Left kidney (tissue), 8 donors: ENCODE measurements at places on chromosomes 6 and 20. TPM values are rescaled to one million over a fixed set of nuclear protein-coding genes. Genes with fewer than 3 reads are reported as not detected.

The BRD2 gene
- polyA plus RNA-seq: 357 TPM

DNA sequence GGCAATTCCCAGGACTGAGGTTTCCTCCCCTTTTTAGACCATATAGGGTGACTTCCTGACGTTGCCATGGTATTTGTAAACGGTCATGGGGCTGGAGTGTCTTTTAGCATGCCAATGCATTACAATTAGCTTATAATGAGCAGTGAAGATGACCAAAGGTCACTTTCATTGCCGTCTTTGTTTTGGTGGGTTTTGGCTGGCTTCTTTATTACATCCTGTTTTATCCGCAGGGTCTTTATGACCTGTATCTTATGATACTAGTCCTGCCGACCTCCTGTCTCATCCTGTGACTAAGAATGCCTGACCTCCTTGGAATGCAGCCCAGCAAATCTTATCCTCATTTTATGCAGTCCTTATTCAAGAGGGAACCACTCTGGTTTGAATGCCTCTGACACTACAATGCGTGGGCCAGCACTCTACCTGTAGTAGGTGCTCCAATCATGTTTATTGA lies 190.1 kb downstream of the KCNQ5 start:
- DNase-seq: no peak

- no peak for DNase-seq
Observed at GRCh38 chr6:4380881-4381281, 245.5 kb upstream of the ECI2 start.

The SERINC1 gene
- polyA plus RNA-seq: 221 TPM

- no peak for DNase-seq
Observed at GRCh38 chr6:119022796-119023195, 55.7 kb downstream of the FAM184A start.

- DNase-seq: no peak
Observed at GRCh38 chr6:150119173-150119572, 23.7 kb upstream of the PPP1R14C start.
